ENCODE measurements at places on chromosomes 6 and 20.

DNA sequence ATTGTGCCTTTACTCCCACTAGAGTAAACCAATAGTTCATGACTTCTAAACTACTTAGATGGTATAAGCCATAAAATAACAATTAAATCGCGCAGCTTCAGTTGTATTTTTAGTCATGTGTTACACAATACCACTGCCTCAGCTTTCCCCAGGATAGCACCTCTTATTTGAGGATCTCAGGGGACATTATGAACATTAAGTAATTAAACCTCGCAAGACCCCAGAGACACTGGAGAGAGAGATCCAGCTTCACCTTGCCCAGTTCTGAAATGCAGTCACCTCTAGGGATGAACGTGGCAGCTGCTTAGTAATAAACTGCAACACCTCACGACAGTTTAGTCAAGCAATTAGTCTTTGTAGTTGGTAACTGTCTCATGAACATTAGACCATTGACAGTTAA lies 87.1 kb downstream of the CFAP61 start:
- no peak for DNase-seq

- DNase-seq, result no peak
Measured at GRCh38 chr6:79764747-79765146, 133.6 kb downstream of the SH3BGRL2 start.

DNA sequence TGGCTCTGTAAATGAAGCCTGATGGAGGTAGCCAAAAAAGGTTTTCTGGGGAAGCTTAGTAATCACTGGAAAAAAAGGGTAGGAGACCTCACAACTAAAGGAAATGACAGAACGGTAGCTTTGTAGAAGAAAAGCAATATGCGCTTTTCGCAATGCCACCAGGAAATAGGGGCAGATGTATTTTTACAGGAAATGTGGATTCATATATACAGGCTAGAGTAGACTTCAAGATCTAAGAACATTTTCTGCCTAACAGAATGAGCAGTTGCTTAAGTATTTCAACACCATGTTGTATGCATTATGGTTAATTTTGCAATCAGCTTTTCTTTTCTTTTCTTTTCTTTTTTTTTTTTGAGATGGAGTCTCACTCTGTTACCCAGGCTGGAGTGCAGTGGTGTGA lies 219.6 kb downstream of the CD83 start:
- peak; percentile 47 for DNase-seq

DNA sequence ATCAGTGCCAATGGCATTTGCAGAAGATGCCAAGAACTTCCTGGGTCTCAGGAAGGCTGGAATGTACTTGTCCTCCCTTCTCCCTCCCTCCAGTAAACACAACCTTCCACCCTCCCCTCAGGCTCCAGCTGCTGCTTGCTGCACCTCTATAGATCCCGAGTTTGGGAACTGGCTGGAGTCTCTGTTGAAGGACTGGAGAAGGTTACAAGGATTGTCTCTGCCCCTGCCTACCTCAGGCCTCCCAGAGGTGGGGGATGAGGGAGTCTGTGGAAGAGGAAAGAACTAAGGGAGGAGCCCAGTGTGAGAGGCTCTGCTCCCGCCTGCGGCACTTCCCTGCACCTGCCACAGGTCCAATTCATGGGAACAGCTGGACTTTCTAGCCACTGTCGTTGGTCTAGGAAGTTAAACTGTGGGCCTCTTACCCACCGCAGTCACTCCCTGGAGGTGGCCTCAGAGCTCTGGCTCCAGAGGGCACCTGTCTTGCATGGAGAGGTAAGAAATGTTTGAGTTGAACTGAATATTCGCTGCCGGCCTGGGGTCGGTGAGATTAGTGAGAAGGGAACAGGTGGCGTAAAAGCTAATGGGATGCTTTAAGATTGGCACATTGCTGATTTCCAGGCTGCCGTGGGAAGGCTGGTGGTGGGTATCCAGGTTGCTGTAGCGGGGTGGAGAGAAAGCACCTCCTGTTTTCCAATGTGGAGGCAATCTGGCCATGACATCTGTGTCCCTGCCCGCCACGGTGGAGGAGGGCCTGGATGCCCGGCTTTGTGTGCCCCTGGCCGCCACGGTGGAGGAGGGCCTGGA lies 54.3 kb downstream of the PPP1R14C start:
- DNase-seq, result no peak

DNA sequence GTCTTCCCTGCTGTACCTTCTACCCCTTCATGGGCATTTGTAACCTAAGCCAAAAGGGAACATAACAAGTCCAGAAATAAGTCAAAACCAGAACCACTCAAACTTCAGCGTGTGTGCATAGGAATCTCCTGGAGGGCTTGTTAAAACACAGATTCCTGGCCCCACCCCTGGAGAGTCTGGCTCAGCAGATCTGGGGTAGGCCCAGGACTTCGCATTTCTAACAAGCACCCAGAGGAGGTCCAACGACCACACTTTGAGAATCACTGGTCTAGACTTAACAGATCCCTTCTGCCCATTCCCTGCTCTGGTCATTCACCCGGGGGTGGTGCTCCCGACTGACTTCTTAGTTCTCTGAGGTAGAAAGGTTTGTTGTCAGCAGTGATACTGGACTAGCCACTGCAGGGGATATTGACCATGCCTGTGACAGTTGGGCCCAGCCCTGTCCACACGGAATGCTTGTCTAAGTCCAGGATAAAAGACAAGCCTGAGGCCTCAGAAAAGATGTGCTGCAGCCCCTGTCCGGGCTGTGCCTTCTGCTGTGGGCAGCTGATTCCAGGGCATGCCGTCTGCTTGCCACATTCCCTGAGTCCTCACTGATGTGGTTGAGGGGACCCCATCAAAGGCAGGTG lies 68.6 kb downstream of the SYNJ2 start:
- no peak for DNase-seq

GRCh38 chr6:151389618-151390275 lies 1.6 kb downstream of the ZBTB2 start:
- peak; percentile 94 for DNase-seq

GRCh38 chr20:10668677-10669368 lies 5.0 kb downstream of the JAG1 start:
- no peak for DNase-seq

GRCh38 chr6:139988685-139989084 lies 614.2 kb upstream of the CITED2 start:
- DNase-seq, result no peak

GRCh38 chr6:42295181-42295580 lies 77.5 kb upstream of the MRPS10 start:
- no peak for DNase-seq

DNA sequence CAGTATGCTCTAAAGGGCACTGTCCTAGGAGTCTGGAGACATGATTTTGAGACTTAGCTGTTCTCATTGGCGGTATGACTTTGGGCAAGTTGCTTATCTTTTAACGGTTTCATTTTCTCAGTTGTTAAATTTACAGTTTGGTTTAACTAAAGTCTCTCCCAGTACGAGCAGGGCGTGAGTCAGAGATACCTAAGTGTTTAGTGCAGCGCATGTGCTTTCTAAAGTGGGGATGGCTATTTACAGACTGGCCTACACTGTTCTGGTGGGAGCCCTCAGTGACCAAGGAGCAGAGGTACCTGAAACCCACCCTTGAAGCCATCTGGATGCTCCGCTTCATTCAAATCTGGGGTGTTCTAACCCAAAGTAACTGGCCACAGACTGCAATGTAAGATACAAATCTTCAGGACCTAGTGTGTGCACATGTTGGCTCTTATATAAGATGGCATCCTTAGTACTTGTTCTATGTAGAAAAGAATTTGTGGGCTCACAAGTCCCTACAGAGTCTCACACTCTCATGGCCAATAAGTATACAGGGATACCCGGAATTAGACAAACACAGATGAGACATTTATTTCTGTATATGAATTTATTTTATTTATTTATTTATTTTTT lies 10.7 kb downstream of the MSH5 start:
- DNase-seq, result no peak

DNA sequence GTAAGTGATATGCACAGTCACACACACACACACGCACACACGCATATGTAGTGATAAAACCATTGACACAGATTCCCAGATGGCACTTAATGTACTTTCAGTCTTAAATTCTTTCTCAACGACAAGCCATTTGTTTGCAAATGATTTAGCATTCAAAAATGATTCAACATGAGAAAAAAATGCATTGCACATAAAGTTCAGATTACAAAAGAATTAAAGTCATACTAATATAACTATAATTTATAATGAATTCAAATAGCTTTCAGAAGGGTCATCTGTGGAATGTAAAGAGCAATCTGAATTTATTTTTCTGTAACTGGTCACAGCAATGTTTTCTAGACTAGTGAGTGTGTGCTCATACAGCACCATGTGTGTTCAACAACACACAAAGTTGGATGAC lies 521.6 kb upstream of the ZNF337 start:
- no peak for DNase-seq

GRCh38 chr20:10402938-10403608 lies 30.9 kb downstream of the MKKS start:
- DNase-seq, result no peak

- no peak for DNase-seq
Measured at GRCh38 chr6:144843701-144844100, 558.6 kb downstream of the UTRN start.

DNA sequence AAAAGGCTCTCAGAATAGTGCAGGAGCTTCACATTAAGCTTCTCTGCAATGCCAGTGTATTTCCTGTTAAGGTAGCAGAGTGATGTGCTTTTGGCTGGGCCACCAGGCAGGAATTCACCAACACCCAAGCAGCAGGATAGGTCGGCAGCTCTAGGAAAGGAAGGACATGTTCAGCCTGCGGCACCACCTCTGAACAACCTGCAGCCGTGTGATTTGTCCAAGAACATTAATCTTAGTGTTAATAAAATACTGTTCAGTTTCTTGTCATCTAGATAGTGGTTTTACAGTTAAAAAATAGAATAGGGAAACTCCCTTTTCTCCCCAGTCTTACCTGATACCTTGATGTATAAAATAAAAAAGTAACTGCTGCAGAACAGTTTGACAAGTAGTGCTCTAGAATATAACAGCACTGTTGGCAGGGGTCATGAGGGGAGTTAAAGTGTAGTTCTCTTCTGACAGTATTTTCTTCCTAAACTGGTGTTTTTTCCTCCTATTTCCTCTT lies 18.8 kb downstream of the ZNF292 start:
- no peak for DNase-seq

- DNase-seq, result no peak
Measured at GRCh38 chr6:169824848-169825557, 73.6 kb downstream of the ERMARD start.

GRCh38 chr20:63060057-63060991 lies 53.6 kb upstream of the BHLHE23 start:
- no peak for DNase-seq

DNA sequence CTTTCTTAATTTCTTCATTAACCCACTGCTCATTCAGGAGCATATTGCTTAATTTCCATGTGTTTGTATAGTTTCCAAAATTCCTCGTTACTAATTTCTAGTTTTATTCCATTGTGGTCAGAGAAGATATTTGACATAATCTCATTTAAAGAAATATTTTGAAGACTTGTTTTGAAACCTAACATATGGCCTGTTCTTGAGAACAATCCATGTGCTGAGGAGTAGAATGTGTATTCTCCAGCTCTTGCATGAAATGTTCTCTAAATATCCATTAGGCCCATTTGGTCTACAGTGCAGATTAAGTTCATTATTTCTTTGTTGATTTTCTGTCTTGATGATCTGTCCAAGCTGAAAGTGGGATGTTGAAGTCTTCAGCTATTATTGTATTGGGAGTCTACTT lies 251.7 kb downstream of the ALDH8A1 start:
- no peak for DNase-seq

- DNase-seq, result no peak
Measured at GRCh38 chr6:43493833-43494232, 16.3 kb downstream of the LRRC73 start.

- DNase-seq, result no peak
Measured at GRCh38 chr6:6537488-6538260, 50.8 kb upstream of the LY86 start.

GRCh38 chr20:63314015-63314471 lies 21.1 kb downstream of the COL20A1 start:
- no peak for DNase-seq

GRCh38 chr6:162772466-162772865 lies 44.7 kb downstream of the PACRG start:
- no peak for DNase-seq

DNA sequence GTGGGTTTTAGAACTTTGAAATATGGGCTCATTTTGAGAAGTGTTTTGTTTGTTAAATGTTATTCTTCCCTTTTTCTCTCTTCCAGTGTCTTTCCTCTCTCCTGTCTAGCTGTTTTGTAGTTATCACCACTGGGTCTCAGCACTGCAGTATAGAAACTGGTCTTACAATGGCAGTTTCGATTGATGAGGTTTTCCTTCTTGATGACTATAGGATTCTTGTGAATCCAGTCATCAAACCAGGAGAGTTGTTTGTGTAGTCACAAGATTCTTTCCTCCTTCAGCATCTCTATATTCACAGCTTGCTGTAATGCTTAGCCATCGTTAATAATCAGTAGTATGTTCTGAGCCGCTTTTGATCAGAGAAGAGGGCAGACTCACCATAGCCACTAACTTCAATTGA lies 172.3 kb downstream of the OGFRL1 start:
- no peak for DNase-seq

GRCh38 chr6:87171938-87172633 lies 16.7 kb downstream of the ZNF292 start:
- no peak for DNase-seq

DNA sequence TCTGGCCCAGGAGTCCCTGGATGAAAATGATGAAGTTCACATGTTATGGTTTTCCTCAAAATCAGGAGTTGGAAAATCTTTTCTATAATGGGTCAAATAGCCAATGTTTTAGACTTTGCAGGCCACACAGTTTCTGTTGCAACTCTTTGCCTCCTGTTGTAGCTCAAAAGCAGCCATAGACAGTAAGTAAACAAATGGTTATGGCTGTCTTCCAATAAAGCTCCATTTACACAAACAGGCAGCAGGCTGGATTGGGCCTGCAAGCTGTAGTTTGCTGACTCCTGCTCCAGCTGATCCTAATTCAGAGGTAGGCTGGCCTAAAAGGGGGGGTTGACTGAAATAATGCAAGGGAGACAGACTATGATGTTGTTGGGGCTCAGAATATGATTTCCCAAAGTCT lies 33.0 kb downstream of the METTL24 start:
- DNase-seq, result no peak

DNA sequence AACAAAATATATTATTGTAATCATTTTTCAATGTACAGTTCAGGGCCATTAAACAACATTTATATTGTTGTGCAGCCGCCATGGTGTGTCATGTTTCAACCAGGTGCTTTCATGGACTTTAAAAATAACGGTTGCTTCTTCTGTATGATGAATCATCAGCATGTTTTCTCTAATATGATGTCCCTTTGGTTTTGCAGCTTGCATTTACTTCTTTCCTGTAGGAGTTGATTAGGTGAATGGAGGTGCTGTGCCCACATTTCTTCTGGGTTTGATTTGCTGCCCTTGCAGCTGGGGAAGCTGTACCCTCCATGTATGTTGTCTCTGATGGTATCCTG lies 54.9 kb upstream of the TULP4 start:
- no peak for DNase-seq

- DNase-seq, result no peak
Measured at GRCh38 chr6:88814909-88815308, 148.5 kb downstream of the RNGTT start.

DNA sequence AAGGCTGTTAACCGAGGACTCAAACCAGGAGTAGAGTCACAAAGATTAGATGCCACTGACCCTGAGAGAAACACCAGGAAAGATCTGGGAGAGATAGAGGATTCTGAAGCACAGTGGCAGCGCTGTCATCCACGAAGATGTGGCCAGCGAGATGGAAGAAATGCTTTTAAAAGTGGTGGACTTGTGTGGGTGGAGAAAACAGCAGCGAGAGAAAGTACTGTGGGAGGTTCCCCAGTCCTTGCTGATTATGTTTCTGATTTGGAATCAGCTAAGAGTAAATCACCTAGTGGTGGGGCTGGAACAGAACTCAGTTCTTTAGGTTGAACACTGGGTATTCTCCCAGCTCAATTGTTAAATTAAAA lies 435 bp upstream of the ZNF322 start:
- peak; percentile 5 for DNase-seq

- DNase-seq, result no peak
Measured at GRCh38 chr6:4039348-4039747, 39.6 kb downstream of the FAM217A start.
